ENCODE measurements at places on chromosomes 3 and 15.

- DNase-seq = no peak
Measured at GRCh38 chr3:20080956-20081554, 40.8 kb downstream of the KAT2B start.

DNA sequence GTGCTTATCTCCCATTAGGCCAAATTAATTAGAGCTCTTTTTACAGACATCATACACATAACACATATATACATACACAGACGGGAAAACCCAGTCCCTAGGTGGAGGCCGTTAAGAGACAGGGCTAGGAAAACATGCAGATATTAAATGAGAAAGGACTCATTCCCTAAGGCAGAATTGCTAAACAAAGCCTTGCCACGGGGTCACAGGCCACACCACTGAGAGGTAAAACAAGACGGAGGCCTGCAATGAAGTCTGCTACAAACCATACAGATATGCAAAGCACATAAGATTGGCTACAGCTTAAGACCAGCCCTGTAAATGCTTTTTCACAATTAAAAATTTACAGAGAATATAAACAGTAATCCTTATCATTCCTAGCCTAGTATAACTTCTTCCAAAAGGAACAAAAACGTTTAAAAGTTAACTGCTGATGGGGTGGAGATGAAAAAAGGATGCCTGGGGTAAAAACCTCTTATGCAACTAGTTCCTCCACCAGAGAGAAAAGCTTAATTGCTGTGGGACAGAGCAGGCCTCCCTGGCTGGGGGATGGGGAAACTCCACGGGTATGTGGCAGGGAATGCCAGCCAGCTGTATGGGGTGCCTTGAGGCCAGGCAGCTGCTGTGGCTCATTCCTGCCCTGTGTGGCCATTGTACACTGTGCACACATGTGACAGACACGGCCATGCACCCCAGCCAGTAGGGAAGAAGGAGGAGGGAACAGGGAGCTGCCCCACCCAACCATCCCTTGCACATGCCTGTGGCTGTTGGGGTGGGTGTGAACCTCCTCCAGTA is 481.4 kb upstream of the LMCD1 start:
- no peak for DNase-seq

- DNase-seq = no peak
Measured at GRCh38 chr3:115004201-115005140, 142.6 kb downstream of the ZBTB20 start.

DNA sequence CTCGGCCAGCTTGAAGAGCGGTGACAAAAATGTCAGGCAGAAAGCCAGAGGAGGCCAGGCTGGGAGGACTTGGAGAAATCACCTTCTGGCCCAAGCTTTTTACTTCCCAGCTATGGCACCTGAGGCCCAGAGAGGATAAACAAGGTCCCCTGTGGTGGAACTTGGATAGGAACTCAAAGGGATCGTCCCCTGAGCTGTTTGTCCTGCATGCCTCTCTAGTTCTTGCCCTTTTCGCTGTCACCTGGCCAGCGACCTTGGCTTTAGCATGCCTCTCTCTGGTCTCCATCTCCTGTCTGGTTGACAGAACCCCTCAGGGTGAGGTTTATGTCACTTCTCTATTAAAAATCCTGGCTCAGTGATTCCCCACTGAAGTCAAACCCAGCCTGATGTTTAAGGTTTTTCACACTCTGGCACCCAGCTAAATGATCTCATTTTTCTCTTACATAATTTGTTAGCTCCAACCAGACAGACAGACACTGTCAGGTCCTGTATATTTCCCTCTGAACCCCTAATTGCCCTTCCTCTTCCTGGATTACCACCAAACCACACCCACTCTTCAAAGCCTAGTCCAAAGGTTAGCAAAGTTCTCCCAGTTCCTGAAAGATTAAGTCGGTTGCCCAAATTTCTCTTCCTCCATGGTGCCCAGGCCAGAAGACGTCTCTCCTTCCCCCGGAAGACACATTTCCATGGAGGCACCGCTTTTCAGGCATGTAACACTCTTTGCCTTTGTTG is 169.1 kb downstream of the FAM43A start:
- DNase-seq = no peak

- DNase-seq = no peak
Measured at GRCh38 chr3:5122741-5123706, 932 bp downstream of the ARL8B start.

DNA sequence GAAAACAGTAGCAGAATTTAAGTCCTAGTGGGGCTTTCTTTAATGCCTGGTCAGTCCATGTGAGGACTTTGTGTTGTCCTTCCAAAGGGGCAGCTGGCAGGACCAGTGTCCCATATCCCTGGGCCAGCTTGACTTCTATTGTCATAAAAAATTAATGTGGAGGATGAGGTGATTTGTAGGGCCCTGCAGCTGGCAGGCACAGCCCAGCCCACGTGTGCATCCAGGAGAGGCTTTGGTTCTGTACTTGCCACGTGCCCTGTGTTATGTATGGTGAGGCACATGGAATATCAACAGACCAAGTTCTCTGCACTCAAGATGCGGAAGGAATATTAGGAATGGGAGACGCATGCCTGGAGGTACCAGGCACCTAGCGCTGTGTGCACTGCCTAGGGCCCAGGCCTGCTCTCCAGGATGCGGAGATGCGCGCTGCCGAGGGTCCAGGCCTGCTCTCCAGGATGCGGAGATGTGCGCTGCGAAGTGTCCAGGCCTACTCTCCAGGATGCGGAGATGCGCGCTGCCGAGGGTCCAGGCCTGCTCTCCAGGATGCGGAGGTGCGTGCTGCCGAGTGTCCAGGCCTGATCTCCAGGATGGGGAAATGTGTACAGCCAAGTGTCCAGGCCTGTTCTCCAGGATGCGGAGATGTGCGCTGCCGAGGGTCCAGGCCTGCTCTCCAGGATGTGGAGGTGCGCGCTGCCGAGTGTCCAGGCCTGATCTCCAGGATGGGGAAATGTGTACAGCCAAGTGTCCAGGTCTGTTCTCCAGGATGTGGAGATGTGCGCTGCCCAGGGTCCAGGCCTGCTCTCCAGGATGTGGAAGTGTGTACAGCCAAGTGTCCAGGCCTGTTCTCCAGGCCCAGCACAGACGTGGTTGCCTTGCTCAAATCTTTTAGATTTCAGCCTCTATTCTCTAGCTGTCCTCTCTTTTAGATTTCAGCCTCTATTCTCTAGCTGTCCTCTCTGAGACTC is 183.3 kb upstream of the ROPN1 start:
- no peak for DNase-seq

DNA sequence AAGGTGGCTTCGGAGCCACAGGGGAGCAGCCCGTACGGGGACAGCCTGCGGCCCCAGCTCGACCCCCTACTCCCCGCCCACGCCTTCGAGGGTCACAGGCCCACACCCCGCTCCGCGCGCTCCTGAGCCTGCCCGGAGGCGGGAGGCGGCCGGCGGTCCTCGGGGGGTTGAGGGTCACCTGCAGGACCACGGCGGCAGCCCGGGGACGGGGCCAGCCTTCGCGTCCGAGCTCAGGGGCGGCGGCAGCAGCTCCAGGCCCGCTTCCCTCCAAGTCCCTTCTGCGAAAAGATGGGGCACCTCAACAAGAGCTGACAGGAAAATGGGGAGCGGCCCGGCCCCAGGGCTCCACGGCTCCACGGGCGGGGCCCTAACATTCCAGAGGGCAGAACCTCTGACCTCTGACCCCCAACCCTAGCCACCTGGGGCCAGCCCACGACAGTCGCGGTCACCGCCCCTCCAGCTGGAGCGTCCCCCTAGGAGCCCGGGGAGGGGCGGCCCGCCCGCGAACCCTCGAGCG is 428 bp downstream of the LYSMD4 start:
- no peak for DNase-seq

GRCh38 chr3:19264424-19264823 is 116.1 kb downstream of the KCNH8 start:
- no peak for DNase-seq

DNA sequence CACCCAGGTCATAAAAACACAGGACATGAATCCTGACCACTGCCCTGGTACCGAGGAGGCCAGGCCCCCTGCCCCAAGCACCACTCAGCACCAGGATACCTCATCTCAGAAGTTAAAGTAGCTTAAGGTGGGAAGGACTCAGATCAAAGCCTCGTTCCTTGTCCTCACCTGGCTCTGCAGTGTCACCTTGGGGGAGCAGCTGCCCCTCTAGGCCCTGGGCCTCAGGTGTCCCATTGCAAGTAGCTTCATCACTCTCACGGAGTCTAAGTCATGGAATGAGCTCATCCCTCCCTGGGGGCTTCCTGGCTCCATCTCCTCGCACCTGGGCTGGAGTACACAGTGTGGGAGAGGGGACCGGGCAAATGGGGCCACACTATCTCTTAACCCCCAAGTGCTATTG is 148.0 kb downstream of the TPRA1 start:
- no peak for DNase-seq

DNA sequence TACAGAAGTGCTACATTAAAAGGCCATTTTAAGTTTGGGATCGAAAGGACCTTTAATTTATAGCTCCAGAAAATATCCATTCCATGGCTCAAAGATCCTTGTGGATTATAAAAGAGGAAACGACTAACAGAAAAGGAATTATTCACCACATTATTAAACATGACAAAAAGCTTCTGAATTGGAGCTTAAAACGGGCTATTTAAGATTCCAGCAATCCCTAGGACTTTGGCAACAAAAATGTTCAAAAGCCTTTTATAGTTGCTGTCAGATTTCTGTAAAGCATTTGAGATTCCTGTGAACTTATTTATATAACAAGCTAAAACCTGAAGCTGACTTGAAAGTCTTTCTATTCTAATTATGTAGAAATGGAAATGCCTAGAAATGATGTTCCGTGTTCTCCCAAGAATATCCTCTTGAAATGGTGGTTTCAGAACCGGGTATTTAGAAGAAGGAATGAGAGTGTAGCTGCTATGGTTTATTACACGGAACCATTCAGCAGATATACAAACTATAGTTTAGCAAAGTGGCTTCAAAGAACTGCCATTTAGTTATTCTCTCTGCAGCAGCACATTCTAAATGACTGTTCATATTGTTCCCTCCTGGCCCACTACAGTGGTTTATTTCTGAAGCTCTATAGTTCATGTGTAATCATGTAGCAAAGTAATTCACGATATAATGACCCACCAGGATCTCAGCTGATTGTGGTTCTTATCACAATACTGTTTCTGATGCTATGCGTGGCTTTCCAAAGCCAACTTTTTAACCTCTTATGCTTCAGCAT is 961.7 kb downstream of the FHIT start:
- no peak for DNase-seq

DNA sequence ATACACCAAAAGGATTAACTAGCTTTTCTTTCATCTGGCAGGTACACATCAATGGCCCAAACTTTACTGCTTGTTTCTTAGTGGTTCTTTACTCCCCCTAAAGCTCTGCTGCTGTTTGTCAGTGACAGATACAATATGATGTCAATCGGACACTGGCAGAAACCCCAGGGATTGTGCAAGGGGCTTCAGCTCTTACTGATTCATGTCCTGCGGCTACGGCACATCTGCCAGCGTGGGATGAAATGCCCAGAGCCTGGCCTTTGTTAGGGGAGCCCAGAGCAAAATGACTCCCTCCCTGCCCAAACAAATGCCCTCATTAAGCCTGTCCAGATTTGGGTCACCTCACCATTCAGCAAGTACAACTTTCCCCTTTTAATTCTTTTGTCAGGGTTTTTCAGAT is 28.3 kb downstream of the SRP14 start:
- no peak for DNase-seq

- DNase-seq = no peak
Measured at GRCh38 chr15:78996894-78997275, 52.0 kb upstream of the CTSH start.

DNA sequence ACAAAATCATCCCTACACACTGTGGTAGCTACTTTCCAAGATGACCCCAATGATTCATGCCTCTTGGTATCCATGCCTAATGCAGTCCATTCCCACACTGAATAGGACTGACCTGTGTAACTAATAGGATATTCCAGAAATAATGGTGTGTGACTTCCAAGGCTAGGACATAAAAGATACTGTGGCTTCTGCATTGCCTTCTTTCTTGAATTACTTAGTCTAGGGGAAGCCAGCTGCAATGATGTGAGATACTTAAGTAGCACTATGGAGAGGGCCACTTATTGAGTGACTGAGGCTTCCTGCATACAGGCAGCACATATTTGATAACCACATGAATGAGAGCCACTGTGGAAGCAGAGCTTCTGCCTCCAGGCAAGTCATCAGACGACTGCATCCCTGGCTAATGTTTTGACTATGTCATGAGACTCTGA is 50.1 kb downstream of the NR1I2 start:
- DNase-seq = no peak

- DNase-seq = no peak
Measured at GRCh38 chr3:172711454-172711795, 558 bp upstream of the NCEH1 start.

GRCh38 chr3:192957441-192958021 is 39.9 kb upstream of the MB21D2 start:
- no peak for DNase-seq

- no peak for DNase-seq
Measured at GRCh38 chr3:187265461-187265955, 26.0 kb downstream of the MASP1 start.

DNA sequence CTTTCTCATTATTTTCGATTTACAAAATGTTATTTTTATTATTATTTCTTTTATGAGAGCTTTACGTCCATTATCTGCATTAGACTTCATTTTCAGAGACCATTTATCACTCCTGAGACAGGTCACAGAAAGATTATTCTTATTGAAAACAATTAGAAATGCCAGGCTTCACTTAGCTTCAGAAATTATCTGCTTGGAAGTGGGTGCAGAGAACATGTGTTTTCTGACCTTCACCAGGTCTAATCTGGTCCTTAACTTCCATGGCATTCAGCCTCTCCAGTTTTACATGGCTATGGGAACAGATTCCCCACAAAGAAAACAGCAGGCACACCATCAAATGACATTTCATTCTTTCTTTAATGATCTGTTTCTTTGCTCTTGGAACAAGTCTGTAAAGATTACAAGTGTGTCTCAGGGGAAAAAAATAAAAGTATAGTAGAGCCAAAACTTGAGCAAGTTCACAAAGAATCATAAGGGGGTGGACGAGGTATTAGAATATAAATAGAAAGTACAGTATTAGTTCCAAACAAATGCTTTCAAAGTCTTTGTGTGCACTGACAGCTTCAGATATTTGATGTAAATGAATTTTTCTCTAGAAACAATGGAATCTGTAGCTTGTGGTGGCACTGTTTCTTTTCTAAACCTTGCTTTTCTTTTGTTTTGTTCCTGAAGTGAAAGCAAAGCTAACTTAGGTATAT is 294.2 kb upstream of the MEIS2 start:
- DNase-seq = no peak

GRCh38 chr3:50633230-50633790 is 16.4 kb downstream of the MAPKAPK3 start:
- no peak for DNase-seq

GRCh38 chr15:87985451-87985850 is 271.1 kb downstream of the NTRK3 start:
- no peak for DNase-seq

GRCh38 chr3:102304550-102304949 is 130.3 kb upstream of the ZPLD1 start:
- no peak for DNase-seq

GRCh38 chr15:80380154-80380553 is 24.0 kb upstream of the ARNT2 start:
- no peak for DNase-seq

- no peak for DNase-seq
Measured at GRCh38 chr3:66723231-66723630, 222.4 kb upstream of the LRIG1 start.

Data from activated T-helper 1 cell treated with Interleukin-2 at 50 U/mL for 16 hours (primary cell).